ENCODE measurements at places on chromosomes 7 and 10.

DNA sequence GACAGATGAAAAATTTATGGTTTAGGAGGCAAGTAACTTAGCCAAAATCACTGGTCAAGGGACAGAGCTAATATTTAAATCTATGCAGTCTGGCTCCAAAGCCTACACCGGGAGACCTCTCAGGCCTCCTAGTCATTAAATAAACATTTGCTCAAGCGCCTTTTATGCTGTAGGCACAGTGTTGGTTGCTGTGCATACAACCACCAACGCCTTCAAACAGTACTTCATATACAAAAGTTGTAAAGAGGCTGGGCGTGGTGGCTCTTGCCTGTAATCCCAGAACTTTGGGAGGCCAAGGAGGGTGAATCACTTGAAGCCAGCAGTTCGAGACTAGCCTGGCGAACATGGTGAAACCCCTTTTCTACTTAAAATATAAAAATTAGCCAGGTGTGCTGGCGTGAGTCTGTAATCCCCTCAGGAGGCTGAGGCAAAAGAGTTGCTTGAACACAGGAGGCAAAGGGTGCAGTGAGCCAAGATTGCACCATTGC is 159.8 kb downstream of the MAGI2 start:
- no peak for DNase-seq

DNA sequence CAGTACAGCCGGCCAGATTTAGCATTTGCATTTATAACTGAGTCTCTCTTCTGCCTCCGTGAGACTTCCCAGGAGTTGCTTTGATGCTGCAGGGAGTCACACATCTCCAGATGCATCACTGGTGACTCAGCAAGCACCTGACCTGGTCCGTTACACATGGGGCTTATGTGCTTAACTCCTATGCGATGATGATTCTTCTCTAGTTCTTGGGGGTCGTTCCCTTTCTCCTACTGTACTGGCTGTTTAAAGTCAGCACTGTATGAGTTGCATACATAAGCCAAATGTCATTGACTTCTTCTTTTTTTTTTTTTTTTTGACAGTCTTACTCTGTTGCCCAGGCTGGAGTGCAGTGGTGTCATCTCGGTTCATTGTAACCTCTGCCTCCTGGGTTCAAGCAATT is 13.0 kb upstream of the AKR1E2 start:
- no peak for DNase-seq

DNA sequence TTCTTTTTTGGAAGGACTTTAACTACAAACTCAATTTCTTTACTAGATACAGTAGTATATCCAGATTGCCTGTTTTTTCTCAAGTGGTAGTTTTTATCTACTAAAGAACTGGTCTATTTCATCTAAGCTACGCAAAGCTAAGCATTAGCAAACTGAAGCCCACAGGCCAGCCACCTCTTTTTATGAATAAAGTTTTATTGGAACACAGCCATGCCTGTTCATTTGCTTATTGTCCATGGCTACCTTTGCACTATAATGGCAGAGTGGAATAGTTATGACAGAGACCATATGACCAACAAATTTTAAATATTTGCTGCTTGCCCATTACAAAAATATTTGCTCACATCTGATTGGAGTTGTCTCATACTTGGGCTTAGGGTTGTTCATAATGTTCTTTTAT is 168.7 kb downstream of the CAMK1D start:
- DNase-seq, result no peak

DNA sequence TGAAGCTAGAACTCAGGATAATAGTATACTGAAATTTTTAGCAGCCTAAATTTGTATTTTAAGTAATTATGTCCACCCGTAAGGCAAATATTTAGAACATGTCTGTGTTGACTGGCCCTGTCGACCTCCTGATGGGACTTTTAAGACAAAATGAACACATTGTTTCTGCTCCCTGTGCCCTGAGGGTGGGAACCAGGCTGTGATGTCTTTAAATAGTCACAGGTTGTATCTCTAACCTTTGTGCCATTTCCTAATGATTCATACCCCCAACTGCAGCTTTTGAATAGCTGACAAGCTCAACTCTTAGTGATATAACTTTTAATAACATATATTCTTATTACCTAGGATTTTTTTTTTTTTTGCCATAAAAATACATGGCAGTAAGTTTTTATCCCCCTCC is 494.9 kb upstream of the AKR1E2 start:
- no peak for DNase-seq

DNA sequence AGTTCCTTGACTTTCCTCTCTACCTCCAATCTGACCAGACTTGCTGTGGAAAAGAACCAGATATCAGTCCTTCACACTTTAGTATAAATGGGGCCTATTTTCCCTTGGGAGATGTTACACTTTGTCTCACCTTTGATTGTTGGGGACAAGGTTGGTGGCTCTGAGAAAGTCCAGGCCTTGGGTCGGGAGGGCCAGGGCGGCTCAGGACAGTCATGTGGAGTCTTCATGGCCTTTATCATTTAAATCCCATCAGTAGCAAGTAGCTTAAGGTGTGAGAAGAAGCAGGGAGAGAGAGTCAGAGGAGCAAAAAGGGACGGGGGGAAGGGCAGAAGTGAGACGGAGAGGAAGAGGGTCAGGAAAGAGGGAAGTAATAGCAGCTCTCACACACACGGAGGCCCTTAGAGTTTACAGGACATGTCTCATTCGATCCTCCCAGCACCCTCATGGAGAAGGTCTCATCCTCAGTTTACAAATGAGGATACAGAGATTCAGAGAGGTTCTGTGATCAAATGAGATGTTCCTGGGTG is 40.5 kb downstream of the TBATA start:
- no peak for DNase-seq

GRCh38 chr7:124412531-124412930 is 353.1 kb downstream of the GPR37 start:
- no peak for DNase-seq

- no peak for DNase-seq
Observed at GRCh38 chr10:133286366-133286765, 9.7 kb upstream of the ADAM8 start.

DNA sequence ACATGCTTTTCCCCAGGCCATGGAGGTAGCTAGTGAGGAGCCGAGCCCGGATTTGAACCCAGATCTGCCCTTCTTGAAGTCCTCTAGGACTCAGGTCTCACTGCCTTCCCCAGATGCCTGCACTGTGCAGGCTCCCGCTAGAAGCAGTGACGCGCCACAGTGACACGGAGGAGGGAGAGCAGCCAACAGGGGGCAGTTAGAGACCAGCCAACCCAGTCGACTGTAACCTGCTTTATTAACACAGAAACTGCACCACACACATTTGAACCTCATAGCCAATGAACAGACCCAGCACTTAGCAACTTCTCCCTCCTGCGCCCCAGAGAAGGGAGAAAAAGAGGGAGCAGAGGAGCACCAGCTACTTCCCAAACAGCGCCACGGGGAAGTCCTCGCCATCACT is 27.4 kb downstream of the PILRA start:
- peak; percentile 67 for DNase-seq

GRCh38 chr10:18240185-18240882 is 100.1 kb downstream of the CACNB2 start:
- DNase-seq, result no peak

GRCh38 chr7:130275826-130276297 is 9.2 kb downstream of the CPA2 start:
- DNase-seq, result no peak

- DNase-seq, result no peak
Observed at GRCh38 chr10:85508159-85508558, 858.4 kb downstream of the GRID1 start.

GRCh38 chr7:123372368-123372767 is 162.0 kb downstream of the IQUB start:
- DNase-seq, result no peak

DNA sequence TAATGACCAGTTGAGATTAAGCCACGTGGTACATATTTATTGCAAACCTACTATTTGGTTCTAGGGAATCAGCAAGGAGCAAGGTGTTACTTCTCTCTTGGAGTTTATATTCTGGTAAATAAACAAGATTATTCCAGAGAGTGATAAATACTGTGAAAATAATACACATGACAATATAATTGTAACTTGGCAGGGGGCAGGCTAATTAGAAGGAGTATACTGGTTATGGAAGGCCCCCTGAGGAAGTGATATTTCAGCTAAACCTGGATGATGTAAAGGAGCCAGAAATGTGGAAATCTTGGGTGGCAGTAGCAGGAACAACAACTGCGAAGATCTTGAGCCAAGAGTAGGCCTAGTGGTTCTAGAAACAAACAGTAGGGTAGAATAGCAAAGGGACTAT is 111.8 kb downstream of the SDK1 start:
- no peak for DNase-seq

GRCh38 chr10:65419629-65420028 is 1506.2 kb upstream of the LRRTM3 start:
- DNase-seq, result no peak

DNA sequence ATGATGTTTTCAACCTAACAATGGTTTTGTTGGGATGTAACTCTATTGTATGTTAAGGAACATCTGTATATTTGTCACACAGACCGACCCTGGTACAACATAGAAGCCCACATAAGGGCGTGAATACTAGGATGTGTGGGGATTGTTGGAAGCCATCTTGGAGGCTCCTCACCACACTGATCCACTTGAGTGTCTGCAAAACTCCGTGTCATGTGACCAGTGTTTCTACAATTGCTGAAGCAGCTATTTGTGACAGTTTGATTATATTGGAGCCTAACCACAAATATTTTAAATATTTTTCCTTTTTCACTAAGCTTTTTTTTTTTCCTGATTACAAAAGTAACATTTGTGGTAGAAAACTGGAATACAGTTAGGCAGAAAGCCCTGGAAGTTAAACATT is 27.9 kb downstream of the RALA start:
- DNase-seq, result no peak

DNA sequence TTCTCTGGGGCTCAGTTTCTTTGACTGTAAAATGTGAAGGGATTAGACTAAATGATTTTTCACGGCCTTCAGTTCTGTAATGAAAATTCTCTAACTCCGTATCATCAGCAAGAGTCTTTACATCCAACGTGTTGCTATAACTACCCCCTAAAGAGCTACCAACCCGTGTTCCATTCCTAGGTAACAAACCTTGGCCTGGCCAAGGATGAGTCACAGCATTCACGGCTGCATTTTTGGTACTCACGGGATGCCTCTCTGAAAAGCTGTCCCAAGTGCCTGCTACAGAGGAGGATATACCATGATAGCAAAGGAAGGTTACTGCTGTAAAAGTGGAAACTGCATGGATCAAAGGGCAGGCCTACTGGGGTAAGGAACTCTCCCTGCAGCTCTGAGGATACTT is 5.9 kb downstream of the LRRC4 start:
- DNase-seq, result no peak

DNA sequence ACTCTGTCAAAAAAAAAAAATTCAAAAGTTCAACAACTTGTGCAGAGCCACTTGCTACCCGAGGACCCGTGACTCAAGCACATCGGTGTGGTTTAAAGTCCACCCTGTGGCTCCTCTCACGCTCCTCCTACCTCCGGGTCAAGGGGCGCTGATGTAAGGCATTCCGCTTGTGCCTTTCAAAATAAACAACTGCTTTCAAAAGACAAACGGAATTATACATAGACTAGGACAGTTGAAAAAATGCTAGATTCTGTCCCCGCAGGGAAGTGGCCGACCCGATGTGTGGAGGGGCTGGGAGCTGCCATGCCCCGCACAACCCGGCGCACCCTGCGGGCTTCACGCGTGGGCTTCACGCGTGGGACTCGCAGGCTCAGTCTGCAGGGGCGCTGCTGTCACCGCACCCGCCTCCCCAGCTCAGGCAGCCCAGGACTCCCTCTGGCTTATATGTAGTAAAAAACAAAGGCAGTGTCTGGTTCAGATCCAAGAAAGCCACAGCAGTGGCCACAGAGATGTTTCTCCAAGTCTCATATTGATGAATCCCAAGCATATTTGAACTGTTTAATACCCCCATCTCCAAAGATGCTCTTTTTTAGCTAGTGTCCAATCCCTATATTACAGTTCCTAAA is 239.7 kb upstream of the INHBA start:
- DNase-seq, result no peak

DNA sequence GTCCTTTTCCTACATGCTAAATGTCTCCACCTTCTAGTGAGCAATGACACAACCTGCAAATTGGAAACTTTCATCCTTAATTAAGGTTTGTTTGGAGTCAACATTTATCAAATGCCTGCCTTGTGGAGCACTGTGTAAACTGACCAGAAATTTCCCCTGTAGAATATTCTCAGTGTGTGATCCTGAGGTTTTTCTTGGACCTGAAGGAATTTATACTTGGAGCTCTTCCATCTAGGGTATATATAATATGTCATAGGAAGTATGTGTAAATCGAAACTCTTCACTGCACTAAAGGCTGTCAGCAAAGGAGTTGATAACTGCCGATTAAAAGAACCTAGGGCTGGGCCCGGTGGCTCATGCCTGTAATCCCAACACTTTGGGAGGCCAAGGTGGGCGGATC is 152.4 kb downstream of the NSUN6 start:
- no peak for DNase-seq

DNA sequence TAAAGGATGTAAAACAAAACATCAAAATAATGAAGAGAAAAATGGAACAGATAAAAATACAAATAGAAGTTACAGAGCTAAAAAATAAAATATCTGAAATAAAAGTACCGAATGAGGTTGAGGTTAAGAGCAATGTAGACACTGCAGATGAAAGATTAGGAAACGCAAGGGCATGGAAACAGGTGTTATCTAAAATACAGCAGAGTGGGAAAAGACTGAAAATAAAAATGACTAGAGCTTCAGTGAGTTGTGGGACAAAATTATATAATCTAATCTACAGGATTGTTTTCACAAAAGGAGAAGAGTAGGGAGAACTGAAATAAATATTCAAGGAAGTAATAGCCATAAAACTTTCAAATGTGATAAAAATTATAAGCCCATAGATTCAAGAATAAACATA is 123.8 kb downstream of the PTEN start:
- no peak for DNase-seq

DNA sequence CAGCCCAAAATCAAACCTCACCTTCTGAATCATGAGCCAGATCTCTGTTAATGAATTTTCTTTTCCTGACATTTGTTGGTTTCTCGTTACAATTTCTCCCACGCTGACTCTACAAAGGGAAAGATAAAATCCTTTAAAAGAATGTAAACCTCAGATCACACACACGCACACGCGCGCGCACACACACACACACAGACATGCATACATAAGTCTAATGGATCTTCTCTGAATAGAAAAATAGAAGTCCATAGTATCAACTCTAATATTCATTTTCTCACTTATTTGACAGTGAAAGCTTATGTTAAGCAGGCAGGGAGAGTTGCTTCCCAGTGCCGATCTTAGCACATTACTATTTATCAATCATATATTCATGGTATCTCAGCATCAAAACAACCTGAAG is 1.4 kb downstream of the ETV1 start:
- DNase-seq, result no peak
